MM.1S (cell line): ENCODE measurements at places on chromosomes 6 and 20.

- no peak for DNase-seq
Observed at GRCh38 chr6:3625149-3625979, 126.1 kb downstream of the PXDC1 start.

- DNase-seq: no peak
Observed at GRCh38 chr6:45382391-45382790, 4.7 kb upstream of the SUPT3H start.

DNA sequence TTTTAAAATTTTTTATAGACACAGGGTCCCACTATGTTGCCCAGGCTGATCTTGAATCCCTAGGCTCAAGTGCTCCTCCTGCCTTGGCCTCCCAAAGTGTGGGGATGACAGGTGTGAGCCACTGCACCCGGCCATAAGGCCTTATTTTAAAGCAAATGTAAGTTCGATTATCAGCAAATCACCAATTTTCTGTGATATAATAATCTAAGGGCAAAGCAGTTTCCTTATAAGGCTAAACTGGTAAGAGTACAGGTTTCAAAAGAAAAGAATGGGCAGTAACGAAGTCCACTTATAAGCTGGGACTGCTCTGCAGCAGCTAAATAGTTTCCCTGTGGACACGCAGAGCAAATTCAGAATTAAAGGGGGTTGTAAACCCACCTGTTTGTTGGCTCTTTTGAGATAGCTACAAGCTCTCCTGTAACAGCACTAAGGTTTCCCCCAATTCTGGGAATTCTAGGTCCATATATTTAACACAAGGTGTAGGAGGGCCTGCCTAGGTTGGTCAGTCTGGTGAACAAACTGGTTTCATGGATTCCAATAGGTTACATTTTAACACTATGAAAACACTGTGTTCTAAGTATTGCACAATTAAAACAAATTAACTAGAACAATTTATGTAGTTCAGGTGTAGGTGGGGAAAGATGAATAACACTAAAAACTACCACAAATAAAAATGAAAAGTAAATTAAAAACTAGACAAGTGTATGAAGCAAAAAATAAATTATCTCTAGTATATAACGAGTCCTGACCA, 26.3 kb downstream of the LHFPL5 start:
- no peak for DNase-seq

- DNase-seq: no peak
Observed at GRCh38 chr6:30750379-30750668, 6.0 kb upstream of the IER3 start.

DNA sequence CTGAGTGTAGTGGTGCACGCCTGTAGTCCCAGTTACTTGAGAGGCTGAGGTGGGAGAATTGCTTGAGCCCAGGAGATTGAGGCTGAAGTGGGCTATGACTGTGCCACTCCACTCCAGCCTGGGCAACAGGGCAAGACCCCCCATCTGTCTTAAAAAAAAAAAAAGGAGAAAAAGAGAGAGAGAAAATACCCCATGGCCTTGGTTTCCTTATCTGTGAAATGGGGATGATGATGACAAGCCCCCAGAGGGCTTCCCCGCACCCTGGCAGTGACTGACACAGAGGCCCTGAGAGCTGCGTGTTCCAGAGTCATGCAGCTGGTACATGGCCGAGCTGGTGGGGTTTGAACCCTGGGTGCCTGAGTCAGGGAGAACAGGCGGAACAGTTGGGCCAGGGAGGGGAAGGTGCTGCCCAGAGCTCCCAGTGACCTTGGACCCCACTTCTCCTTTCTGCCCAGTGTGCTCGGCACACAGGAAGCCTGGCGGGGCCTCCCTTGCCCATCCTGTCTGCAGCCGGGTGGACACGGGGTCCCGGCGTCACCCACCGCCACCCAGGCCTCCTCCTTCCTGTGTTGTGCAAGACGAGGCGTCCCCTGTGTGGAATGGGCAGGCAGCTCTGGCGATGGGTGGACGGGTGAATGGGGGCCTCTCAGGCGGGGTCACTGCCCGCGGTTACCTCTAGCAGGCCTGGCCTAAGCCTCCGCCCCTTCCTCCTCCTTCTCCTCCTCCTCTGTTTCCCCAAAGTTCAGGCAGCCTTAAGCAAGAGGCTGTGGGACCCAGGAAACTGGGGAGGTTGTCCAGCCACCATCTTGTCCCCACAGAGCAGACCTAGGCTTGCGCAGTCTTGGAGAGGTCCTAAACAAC, 84.2 kb downstream of the CEBPB start:
- DNase-seq: no peak

GRCh38 chr20:4074877-4075455, 59.6 kb upstream of the RNF24 start:
- DNase-seq: no peak

DNA sequence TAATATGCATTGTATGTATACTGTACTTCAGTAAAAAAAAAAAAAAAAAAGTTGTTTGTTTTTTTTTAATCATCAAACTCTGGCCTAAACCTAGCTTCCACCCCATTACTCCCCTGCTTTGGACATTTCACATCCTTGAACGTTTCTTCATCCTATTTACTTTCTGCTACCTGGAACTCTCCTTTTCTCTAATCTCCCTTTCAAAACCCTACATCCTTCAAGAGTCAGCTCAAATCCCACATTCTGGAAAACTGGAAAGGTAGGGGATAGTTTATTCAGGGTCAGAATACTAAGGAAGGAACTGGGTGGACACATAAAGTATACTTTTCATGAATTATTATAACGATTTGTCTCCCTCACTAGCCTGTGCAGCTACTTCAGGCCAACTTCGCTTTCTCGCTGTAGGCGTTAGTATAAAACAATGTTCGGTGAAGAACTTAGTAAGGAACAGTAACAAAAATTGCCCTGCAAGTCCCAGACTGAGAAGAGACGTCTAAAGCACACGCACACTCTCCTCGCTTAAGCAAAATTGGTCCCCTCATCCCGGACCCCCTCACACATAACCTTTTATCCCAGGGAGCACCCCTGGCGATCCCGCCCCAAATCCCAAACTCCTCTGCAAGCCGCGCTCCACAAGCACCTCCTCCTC, 775 bp downstream of the PIGU start:
- peak; percentile 22 for DNase-seq

DNA sequence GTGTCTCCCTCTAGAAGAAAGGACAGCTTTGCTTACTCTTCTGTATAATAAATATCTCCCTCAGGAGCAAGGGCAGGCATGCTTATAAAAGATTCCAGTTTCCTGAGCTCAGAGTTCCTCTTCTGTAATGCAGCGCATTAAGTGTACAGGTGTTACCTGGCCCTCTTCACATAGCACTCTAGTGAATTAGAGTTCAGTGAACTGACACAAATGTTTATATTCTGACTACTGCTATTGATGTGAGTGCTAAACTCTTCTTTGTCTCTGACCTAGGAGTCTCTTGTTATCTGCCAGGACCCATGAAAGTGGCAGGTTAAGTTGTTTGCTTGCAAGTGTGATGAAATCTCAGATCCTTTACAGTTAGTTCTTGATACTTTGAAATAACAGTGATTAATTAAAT, 33.5 kb downstream of the CYB5R4 start:
- DNase-seq: no peak

DNA sequence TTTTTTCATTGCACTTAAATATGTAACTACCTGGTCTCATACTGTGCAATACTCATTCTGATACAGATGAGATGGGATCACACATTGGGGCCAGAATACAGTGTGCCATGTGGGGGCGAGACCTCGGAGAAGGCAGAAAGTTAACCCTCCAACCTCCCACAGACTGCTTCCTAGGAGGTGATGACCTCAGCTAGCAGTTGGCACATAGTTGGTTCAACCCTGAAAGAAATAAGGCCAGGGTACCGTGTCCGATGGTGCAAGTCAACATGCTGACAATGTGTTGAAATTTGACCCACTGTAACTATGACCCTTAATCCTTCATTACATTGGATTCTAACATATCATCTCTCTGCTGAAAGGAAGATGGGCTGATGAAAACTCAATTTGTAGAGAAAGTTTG, 61.9 kb downstream of the GJA10 start:
- DNase-seq: no peak

DNA sequence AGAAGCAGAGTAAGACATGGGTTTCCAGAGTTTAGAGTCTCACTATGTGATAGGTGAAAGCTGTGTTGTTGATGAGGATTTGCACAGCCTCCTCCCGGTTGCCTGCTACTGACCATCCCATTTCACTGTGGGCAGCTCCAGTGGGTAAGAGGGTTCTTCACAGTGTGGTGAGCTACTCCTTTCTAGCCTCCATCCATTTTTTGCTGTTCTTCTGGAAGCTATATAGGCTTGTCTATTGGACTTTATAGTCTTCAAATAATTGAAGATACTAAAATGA, 13.4 kb downstream of the UST start:
- DNase-seq: no peak

DNA sequence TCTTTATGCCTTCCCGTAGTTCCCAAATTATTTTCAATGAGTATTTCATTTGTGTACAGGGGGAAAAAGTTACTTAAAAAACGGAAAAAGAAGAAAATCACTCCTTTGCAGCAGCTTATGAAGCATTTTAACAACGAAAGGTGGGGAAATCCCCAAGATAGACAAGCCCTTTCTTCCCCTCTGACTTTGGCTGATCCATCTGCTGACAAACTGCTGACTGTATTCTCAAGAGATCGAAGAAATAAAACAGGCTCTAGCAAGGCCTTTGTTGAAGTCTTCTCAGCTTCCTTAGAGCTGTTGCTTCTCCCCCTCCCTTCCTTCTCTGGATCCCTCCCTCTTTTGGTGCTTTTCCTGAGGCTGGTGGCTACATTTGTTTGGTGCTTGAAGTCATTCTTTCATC, 325.2 kb downstream of the NRN1 start:
- no peak for DNase-seq

GRCh38 chr6:149895833-149896271, 2.1 kb downstream of the RAET1E start:
- no peak for DNase-seq

DNA sequence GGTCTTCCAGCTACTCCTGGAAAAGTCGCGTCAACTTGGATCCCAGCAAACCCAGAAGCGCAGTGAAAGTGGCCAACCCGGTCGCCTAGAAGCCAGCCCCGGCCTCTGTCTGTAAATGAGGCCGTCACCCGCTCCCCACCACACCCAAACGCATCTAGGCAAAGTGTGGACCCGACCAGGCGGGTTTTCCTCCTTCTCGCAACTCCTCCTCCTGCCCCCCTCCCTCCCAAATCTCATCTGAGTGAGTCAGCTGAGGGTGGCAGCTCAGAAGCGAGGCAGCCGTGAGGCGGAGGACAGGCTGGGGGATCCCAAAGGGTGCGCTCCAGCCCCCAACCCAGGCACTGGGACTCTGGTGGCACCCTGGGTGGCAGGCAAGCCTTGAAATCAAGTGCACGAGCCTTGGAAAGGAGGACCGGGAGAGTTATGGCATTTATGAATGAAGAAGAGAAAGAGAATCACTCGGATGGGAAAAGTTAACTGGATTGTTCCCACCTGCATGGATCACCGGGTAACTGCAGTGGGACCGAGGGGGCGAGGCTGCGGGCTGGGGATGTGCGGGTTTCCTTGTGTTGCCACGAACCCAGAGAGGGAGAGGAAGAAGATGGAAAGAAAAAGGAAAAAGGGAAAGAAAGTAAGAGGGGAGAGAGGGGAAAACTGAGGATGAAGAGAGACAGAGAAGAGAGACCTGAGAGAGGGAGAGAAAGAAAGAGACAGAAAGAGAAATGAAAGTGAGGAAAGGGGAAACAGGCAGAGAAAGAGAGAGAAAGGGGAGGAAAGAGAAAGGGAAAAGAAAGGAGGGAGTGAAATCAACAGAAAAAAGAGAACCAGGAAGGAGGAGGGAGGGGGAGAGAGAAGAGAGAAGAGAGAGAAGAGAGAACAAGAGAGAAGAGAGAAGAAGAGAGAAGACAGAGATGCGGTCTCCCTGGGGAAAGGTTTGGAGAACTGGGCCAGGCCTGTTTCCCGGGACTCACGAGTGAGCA, at the start of gene APCDD1L:
APCDD1L (minus strand) TSS at position 167 of the 980 bp plus-strand sequence. CDS start 692 bp downstream, outside the sequence.
- no peak for DNase-seq

DNA sequence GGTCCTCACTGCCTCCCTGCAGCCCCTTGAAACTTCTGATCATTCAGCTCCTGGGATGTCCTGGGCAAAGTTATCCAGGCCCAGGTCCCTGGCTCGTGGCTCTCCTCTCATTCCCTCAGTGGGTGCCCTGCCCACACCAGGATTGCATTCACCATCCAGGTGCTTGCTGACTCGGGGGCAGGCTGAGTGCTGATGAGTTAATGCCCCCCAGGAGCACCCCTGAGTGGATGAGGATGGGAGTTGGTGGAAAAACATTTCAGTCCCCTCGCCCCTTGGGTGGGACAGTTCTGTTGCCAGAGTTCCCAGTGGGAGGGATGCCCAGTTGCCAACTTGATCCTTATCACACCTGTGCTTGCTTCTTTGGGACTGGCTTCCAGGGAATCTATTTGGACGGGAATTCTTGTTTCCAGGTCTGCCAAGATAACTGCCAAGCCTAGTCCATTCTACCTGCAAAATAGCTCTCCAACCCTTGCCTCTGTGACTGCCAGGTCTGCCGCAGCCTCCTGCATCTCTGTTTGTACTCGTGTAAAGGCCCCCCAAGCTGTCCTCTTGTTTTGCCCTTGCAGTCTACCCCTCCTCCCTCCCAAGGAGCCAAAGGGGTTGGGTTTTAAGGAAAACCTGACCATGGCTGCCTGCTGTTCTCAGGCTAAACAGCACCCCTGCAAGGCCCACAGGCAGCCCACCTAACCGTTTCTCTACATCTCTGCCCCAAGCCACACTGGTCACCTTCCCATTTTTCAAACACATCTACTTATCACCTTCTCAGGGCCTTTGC, 11.6 kb upstream of the RSPO4 start:
- DNase-seq: no peak

GRCh38 chr6:50264995-50265571, 215.4 kb upstream of the DEFB112 start:
- peak; percentile 36 for DNase-seq

GRCh38 chr20:63641146-63641791, 12.0 kb downstream of the STMN3 start:
- DNase-seq: peak; percentile 35

DNA sequence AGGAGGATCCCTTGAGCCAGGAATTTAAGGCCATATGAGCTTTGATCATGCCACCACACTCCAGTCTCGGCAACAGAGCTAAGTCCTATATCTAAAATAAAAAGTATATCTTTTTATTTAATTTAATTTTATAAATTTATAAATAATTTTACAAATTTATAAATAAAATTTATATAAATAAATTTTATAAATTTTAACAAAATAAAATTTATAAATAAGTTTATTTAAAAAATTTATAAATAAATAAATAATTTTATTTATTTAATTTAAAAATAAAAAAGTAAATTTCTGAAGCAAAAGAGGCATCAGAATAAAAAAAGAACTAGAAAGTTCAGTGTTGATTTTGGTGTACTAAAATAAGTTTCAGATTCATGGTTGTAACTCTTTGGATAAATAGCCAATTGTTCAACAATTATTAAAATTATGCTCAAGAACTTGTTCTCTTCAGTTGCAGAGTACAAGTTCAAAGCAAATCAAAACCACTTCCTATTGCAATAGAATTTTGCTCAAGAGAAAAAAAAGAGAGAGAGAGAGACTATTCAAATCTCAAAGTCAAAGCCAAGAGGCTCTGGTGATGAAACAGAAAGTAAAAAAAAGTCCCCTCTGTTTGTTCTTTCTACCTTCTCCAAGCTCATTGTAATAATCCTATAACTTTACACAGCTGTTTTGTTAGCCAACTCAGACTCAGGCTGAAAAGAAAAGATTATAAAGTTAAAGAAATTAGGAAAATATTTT, 547.5 kb upstream of the ADGRB3 start:
- DNase-seq: peak; percentile 85
